ENCODE measurements at places on chromosomes 7 and 10.

GRCh38 chr10:84493361-84493760 lies 165.0 kb downstream of the CCSER2 start:
- no peak for DNase-seq

DNA sequence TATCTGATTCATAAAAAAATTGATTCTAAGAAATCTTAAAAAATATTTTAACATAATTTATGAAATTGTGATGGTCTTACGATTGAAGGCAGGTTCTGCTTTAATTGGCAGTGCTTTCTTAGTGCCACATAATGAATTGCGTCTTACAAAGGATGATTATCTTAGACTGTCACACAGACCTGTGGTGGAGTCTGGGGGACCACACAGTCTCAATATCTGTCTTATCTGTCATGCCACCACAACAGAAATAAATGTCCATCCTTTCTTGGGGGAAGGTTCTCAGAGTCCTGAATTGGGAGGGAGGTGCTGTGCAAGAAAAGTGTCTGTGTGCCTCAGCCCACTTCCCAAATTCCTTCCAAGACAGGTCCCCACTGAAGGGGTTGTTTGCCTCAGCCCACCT lies 34.0 kb downstream of the ZDHHC6 start:
- DNase-seq = no peak

DNA sequence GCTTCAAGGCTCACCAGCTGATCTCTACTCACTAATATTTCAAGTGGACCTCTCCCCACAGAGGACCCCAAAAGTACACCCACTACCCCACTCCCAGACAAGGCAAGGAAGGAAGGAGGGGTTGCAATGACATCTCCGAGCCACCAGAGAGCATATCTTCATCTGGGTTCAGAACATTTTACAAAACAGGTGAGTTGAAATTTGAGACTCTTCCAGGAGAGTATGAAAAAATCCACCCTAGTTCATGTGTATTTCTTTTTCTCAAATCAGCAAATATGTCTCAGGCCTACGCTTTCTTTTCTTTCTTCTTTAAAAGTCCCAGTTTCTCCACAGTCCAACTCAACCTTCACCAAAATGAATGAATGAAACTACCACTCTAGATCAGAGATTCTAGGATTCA lies 61.9 kb downstream of the SGMS1 start:
- DNase-seq = no peak

- DNase-seq = no peak
Observed at GRCh38 chr7:22921386-22922086, 92.4 kb downstream of the HYCC1 start.

DNA sequence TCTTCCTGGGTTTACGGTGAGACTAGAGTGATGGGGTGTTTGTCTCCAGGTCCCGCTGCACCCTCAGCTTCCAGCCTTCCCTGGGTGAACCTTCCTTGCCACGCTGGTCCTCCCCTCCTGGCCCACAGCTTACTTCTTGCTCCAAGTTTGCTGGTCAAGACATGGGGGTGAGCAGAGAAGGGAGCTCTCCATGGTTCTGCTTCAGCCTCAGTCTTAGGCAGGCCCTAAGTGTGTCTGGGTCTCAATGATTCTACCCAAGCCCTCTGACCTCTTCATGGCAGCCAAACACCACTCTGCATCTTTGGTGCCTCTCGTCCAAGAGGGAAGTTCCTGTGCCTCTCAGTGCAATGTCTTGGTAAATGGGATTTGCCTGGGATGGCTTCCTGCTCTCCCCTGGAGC lies 356.5 kb upstream of the KLF6 start:
- DNase-seq = no peak

- no peak for DNase-seq
Observed at GRCh38 chr10:126017961-126018560, 121.7 kb downstream of the FANK1 start.

DNA sequence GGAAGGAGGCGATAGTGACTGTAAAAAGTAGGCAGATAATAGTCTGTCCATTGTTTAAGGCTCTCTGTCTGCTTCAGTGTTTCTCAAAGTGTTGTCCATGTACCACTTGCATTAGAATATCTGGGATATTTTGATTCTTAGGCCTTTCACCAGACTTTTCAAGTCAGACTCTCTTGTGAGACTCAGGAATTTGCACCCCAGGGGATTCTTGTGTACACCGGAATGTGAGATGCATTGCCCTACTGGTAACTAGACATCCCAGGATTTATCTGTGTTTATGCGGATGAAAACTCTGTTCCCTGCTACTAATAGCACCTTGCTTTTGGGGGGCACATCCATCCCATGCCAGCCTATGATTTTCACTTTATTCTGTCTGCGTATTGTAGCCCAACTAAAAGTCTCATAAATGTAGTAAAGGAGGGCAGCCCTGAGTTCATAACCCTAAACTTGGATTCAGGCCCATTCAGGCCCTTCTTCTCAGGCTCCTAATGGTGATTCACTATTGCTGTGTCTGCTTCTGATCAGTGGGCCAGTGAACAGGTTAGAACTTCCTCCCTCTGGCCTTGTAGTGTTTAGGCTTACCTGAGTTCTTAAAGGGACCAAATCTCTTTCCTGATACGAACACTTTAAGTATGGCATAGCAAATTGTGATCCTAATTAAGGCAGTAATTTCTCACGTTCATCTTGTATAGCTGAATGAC lies 71.8 kb upstream of the RPA3 start:
- DNase-seq = no peak

DNA sequence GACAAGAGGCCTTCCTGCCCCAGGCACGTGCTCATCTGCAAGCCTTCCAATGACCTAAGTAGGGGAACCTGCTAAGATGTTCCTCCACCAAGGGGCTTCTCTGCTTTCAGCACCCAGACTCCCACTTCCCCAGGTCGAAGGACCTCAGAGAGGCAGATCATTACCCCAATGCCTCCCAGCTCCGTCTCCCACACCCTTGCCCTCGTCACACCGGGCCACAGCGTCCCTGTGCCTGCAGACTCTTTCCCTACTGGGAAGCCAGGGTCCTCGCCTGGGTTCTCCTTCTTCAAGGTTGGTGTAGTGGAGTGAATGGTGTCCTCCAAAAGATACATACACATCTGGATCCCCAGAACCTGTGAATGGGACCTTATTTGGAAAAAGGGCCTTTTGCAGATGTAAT lies 151.9 kb downstream of the UBE2H start:
- DNase-seq = no peak

- DNase-seq = no peak
Observed at GRCh38 chr7:112723416-112723815, 66.8 kb downstream of the TMEM168 start.

GRCh38 chr7:99828811-99829210 lies 998 bp downstream of the CYP3A43 start:
- DNase-seq = no peak
